H9 (cell line): ENCODE measurements at places on chromosomes 3 and 15. TPM values are rescaled to one million over a fixed set of nuclear protein-coding genes. Genes with fewer than 3 reads are reported as not detected.

DNA sequence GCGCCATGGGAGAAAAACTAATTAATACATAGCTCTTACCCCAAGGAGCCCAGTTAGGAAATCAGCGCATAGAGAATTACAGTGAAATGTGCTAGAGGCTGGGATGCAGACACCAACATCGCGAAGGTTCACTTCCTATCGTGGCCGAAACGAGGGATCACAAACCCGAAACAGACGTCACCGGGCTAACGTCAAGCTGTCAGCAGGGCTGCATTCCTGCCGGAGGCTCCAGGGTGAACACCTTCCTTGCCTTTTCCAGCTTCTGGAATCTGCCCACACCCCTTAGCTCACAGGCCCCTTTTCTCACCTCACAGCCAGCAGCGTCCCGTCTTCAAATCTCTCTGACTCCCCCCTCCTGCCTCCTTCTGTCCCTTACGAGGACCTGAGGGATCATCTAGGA, 13.0 kb downstream of the GP5 start:
- peaks cover 8% of the 10 kb centered on the region for H3K36me3 ChIP-seq
- no peaks in the 10 kb centered on the region for H3K4me1 ChIP-seq
- no peak overlapping the region for H3K4me3 ChIP-seq
- H3K27me3 ChIP-seq, result no peaks in the 10 kb centered on the region
- DNase-seq, result no peak

- no peak overlapping the region for H3K4me3 ChIP-seq
- DNase-seq, result no peak
- H3K4me1 ChIP-seq, result no peaks in the 10 kb centered on the region
- H3K27ac ChIP-seq, result no peak overlapping the region
These were observed 101.4 kb downstream of the LARS2 start for GRCh38 chr3:45489730-45490309.

The ROPN1 gene
- not detected in 2 replicates for total RNA-seq

The CHRFAM7A gene
- total RNA-seq, result 2.4 and 4.3 TPM in 2 replicates

The CCR9 gene
- not detected in 2 replicates for total RNA-seq

The PRSS50 gene
- 0.24 and 0.59 TPM in 2 replicates for total RNA-seq

The BCL2A1 gene
- total RNA-seq, result not detected in 2 replicates
